NCI-H1694 (cell line): ENCODE measurements at places on chromosomes 2 and 18.

DNA sequence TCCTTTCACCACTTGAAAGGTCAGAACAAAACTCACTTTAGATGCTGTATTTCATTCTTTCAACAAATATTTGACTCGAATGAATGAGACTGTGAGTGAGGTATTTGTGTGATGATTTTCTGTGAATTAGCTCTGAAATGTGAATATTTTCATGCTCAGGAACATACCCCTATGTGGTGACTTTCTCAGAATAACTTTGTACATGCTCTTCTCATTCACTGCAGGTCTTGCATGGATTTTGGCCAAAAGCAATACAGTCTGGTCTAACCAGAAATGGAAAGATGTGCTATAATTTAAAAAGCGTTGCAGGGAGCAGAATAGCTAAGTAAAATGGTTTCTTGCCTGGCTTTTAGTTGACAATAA lies 75.5 kb downstream of the MYCN start:
- DNase-seq: no peak

- DNase-seq: no peak
Observed at GRCh38 chr2:27705851-27706622, 42.3 kb downstream of the SLC4A1AP start.

GRCh38 chr2:231545105-231545902 lies 15.1 kb upstream of the NMUR1 start:
- no peak for DNase-seq

GRCh38 chr2:212154477-212154878 lies 384.1 kb downstream of the ERBB4 start:
- DNase-seq: no peak

- DNase-seq: no peak
Observed at GRCh38 chr18:6979954-6980353, 137.6 kb downstream of the LAMA1 start.

DNA sequence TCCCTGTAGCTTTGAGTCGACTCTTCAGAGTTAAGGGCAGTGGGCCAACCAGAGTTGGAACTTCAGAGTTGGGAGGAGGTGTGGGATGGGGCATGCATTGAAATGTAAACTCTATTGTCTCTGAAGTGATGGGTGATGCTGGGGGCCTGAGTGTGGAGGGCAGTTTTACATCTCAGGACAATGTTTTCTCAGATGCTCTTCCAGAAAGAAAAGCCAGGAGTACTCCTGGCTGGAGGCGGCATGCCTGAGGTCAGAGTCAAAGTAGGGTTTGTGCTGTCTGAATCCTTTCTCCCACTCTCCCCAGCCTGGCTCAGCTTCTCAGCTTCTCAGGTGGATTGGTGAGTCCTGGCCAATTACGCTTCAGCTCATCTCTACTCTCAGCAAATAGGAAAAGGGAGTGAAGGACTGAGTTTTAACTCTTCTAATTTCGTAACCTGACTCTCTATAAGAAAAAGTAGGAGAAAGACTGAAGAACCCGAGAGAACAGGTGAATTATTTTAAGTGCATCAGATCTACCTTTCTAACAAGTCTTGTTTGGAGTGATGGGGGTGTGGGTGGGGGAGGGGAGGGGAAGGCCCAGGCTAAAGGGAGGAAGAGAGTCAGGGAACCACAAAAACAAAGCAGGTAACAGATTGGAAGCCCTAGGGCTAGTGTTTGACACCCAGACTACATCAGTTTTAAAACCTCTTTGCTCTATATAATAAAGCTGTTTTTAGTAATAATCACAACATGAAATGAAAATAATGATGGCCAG lies 107.5 kb upstream of the PELI1 start:
- DNase-seq: no peak

GRCh38 chr2:183495079-183495478 lies 370.8 kb downstream of the NUP35 start:
- DNase-seq: no peak

- no peak for DNase-seq
Observed at GRCh38 chr2:70044290-70045040, 42.8 kb upstream of the PCBP1 start.

DNA sequence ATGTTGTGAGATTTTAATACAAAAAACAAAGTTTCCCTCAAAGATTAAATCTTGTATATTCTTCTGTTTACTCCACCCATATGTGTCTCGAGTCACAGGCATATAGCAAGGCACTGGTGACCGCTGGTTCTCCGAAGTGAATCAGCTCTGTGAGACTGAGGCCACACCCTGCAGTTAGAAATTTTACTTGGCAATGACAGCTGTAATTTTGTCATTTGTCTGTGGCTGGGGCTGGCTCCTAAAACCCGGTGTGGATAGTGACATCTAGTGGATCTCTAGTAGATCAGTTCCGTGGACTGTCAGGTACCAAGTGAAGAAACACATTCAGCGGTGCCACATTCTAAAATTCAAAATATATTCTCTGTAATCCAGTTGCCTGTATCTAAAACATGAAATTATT lies 278.0 kb downstream of the NEDD4L start:
- DNase-seq: peak; percentile 47

GRCh38 chr2:130258356-130258755 lies 60.1 kb upstream of the TUBA3E start:
- DNase-seq: no peak

- no peak for DNase-seq
Observed at GRCh38 chr18:79948719-79949411, 2.6 kb downstream of the SLC66A2 start.

DNA sequence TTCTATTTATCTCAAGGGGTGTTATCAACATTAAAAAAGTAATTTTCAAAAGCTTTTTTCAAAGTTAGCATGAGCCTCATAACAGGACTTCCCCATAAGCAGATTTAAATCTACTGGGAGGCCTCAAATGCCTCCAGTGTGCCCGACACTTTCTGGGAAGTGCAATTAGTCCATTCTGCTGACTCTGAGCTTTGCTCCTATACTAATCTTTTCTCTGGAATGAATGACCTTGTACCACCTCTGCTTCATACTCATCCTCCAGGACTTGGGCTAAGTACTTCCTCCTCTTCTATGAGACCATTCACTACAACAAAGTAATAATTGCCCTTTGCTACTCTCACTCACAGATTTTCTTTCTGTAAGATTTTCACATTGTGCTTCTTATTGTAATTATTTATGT lies 111.1 kb downstream of the RIT2 start:
- DNase-seq: no peak

- DNase-seq: no peak
Observed at GRCh38 chr18:33205777-33206176, 234.7 kb downstream of the CCDC178 start.
